ENCODE measurements at places on chromosomes 13 and 19.

- H3K36me3 ChIP-seq: no peaks in the 10 kb centered on the region
- no peaks in the 10 kb centered on the region for H3K27me3 ChIP-seq
- no peak overlapping the region for H3K4me3 ChIP-seq
- no peak for DNase-seq
Observed at GRCh38 chr19:17706750-17707181, 12.5 kb upstream of the MAP1S start.

- no peak overlapping the region for H3K4me3 ChIP-seq
- DNase-seq: no peak
- H3K36me3 ChIP-seq: no peaks in the 10 kb centered on the region
- no peaks in the 10 kb centered on the region for H3K27me3 ChIP-seq
- H3K4me1 ChIP-seq: no peaks in the 10 kb centered on the region
Observed at GRCh38 chr13:78176880-78177279, 258.2 kb upstream of the EDNRB start.

GRCh38 chr13:25699056-25699455, 327.3 kb downstream of the ATP8A2 start:
- H3K4me1 ChIP-seq: peaks cover 50% of the 10 kb centered on the region
- no peak overlapping the region for H3K4me3 ChIP-seq
- no peaks in the 10 kb centered on the region for H3K36me3 ChIP-seq
- H3K27me3 ChIP-seq: no peaks in the 10 kb centered on the region

- H3K27ac ChIP-seq: no peak overlapping the region
- no peaks in the 10 kb centered on the region for H3K27me3 ChIP-seq
- H3K36me3 ChIP-seq: no peaks in the 10 kb centered on the region
- DNase-seq: no peak
Observed at GRCh38 chr13:104461049-104461448, 1394.8 kb upstream of the SLC10A2 start.

GRCh38 chr13:90713441-90714133, 633.9 kb upstream of the MIR17HG start:
- H3K4me3 ChIP-seq: no peak overlapping the region
- H3K27me3 ChIP-seq: no peaks in the 10 kb centered on the region
- no peaks in the 10 kb centered on the region for H3K36me3 ChIP-seq
- H3K4me1 ChIP-seq: no peaks in the 10 kb centered on the region
- no peak for DNase-seq

GRCh38 chr13:23175920-23176319, 4.9 kb upstream of the SGCG start:
- no peak for DNase-seq
- H3K27ac ChIP-seq: no peak overlapping the region
- no peaks in the 10 kb centered on the region for H3K4me1 ChIP-seq
- no peaks in the 10 kb centered on the region for H3K36me3 ChIP-seq

- H3K4me3 ChIP-seq: no peak overlapping the region
- peaks cover 33% of the 10 kb centered on the region for H3K4me1 ChIP-seq
- H3K27me3 ChIP-seq: no peaks in the 10 kb centered on the region
- no peak overlapping the region for H3K27ac ChIP-seq
Observed at GRCh38 chr19:1472231-1473084, 6.6 kb downstream of the C19orf25 start.

- H3K36me3 ChIP-seq: no peaks in the 10 kb centered on the region
- DNase-seq: no peak
- H3K27ac ChIP-seq: no peak overlapping the region
- no peaks in the 10 kb centered on the region for H3K4me1 ChIP-seq
Observed at GRCh38 chr13:44713788-44714469, 137.8 kb upstream of the TSC22D1 start.

GRCh38 chr13:41136396-41137031, 3.9 kb upstream of the KBTBD6 start:
- peaks cover 19% of the 10 kb centered on the region for H3K4me1 ChIP-seq
- no peak overlapping the region for H3K4me3 ChIP-seq
- H3K27ac ChIP-seq: no peak overlapping the region

DNA sequence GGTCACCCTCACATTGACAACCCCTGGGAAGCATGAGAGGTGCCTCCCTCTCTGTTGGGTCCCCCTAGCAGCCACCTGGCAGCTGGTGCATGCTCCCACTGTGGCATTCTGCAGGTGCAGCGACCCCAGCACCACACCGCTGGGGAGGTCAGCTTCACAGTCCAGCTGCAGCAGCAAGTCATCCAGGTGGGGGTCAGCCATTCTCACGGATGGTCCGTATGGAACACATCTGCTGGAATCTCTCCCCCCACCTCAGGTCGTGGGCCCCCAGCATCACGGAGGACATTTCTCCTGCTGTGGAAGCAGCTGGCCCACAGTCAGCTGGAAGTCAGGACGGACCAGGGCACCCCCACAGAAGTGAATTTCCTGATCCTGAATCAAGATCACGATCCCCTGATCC, 201.3 kb downstream of the COG6 start:
- no peaks in the 10 kb centered on the region for H3K36me3 ChIP-seq
- no peak for DNase-seq
- H3K4me1 ChIP-seq: no peaks in the 10 kb centered on the region
- H3K27ac ChIP-seq: no peak overlapping the region
- no peak overlapping the region for H3K4me3 ChIP-seq
- no peaks in the 10 kb centered on the region for H3K27me3 ChIP-seq

- no peak overlapping the region for H3K4me3 ChIP-seq
- no peaks in the 10 kb centered on the region for H3K27me3 ChIP-seq
- no peak overlapping the region for H3K27ac ChIP-seq
- no peak for DNase-seq
- peaks cover 41% of the 10 kb centered on the region for H3K36me3 ChIP-seq
Observed at GRCh38 chr19:41910992-41911888, 17.0 kb downstream of the ERFL start.

GRCh38 chr13:93289842-93290241, 63.2 kb downstream of the GPC6 start:
- H3K27me3 ChIP-seq: no peaks in the 10 kb centered on the region
- DNase-seq: no peak
- H3K36me3 ChIP-seq: no peaks in the 10 kb centered on the region
- no peaks in the 10 kb centered on the region for H3K4me1 ChIP-seq
- H3K27ac ChIP-seq: no peak overlapping the region
- no peak overlapping the region for H3K4me3 ChIP-seq

- no peak for DNase-seq
- no peaks in the 10 kb centered on the region for H3K27me3 ChIP-seq
- no peak overlapping the region for H3K4me3 ChIP-seq
- no peak overlapping the region for H3K27ac ChIP-seq
- peaks cover 51% of the 10 kb centered on the region for H3K36me3 ChIP-seq
Observed at GRCh38 chr19:49556412-49557398, 23.7 kb downstream of the NOSIP start.

GRCh38 chr19:28498404-28498976, 714.5 kb downstream of the UQCRFS1 start:
- H3K4me3 ChIP-seq: no peak overlapping the region
- DNase-seq: no peak
- H3K27me3 ChIP-seq: no peaks in the 10 kb centered on the region
- H3K27ac ChIP-seq: no peak overlapping the region
- H3K4me1 ChIP-seq: peaks cover 50% of the 10 kb centered on the region

GRCh38 chr13:94454334-94454733, 25.1 kb downstream of the DCT start:
- no peak overlapping the region for H3K27ac ChIP-seq
- no peaks in the 10 kb centered on the region for H3K36me3 ChIP-seq
- no peaks in the 10 kb centered on the region for H3K4me1 ChIP-seq
- no peaks in the 10 kb centered on the region for H3K27me3 ChIP-seq
- no peak overlapping the region for H3K4me3 ChIP-seq

DNA sequence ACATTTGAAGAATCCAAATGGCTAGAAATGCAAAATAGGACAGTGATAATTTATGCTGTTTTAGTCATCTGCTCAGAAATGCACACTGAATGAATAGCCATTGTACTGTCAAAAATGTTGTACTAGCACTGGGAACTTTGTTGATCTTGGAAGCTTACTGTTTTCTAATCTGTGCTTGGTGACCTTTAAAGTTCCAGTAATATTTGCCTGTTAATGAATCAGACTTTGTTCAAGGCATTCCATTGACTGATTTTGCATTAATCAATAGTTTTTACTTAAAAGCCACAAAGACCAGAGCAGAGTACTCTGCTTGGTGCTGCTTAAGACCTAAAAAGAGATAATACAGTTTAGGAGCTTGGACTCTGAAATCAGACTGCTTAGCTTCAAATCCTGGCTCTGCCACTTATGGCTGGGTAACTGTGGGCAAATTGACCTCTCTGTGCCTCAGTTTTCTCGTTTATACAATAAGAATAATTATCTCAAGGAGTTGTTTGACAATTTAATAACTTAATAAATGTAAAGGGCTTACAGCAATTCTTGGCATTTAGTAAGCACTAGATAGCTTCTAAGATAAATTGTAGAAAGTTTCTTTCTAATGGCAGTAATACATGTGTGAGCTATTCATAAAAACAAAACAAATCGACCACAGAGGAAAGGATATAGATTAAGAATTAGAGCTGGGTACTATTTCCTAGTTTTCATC, 4.6 kb upstream of the SLAIN1 start:
- H3K4me3 ChIP-seq: no peak overlapping the region
- peaks cover 6% of the 10 kb centered on the region for H3K4me1 ChIP-seq
- H3K36me3 ChIP-seq: no peaks in the 10 kb centered on the region
- no peak for DNase-seq
- H3K27me3 ChIP-seq: peaks cover 16% of the 10 kb centered on the region

GRCh38 chr13:30346153-30346788, 38.9 kb upstream of the KATNAL1 start:
- H3K4me1 ChIP-seq: peaks cover 39% of the 10 kb centered on the region
- DNase-seq: peak; percentile 80
- no peak overlapping the region for H3K4me3 ChIP-seq
- no peaks in the 10 kb centered on the region for H3K36me3 ChIP-seq
- no peaks in the 10 kb centered on the region for H3K27me3 ChIP-seq
- peak overlapping the region; percentile 61 for H3K27ac ChIP-seq

GRCh38 chr13:94705081-94706030, 7.0 kb downstream of the SOX21 start:
- H3K4me3 ChIP-seq: no peak overlapping the region
- no peak for DNase-seq
- H3K36me3 ChIP-seq: no peaks in the 10 kb centered on the region
- H3K27me3 ChIP-seq: no peaks in the 10 kb centered on the region

DNA sequence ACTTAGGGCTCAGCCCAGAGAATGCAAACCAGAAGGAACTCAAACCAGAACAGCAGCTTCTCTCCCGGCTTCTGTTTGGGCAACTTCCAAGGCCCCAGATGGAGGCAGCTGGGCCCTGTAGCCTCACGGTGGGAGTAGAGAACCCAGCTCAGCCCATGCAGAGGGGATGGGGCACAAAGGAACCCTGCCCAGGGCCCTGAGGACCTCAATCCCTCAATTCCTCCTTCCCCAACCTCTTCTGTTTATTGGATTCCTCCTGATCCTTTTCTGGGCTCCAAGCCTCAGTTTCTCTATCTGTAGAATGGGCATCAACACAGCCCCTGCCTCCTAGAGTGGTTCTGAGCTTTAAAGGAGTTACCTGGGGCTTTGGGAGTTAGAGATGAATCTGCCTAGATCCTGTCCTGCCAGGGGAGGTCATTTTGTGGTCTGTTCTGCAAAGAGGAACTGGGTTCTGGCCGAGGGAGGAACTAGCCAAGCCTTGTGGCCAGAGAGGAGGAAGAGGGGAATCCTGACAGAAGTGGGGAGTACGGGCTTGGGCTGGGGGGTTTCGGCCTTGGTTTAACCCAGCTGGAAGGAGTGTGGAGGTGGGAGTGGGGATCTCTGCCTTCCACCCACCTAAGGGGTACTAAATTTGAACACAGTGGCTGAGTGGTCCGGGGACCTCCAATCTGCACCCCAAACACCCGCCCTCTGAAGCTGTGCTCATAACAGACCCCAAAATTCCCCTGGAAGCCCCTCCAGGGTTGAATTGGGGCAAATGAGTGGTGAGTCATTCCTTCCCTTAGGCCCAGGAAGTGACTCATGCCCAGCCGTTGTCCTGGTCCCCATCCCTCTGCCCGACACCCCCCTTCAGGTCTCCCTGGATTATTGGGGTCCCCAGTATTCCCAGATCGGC, 2.7 kb downstream of the ADGRE5 start:
- H3K27ac ChIP-seq: no peak overlapping the region
- no peak for DNase-seq
- H3K4me1 ChIP-seq: peaks cover 15% of the 10 kb centered on the region
- H3K36me3 ChIP-seq: no peaks in the 10 kb centered on the region
- no peak overlapping the region for H3K4me3 ChIP-seq

DNA sequence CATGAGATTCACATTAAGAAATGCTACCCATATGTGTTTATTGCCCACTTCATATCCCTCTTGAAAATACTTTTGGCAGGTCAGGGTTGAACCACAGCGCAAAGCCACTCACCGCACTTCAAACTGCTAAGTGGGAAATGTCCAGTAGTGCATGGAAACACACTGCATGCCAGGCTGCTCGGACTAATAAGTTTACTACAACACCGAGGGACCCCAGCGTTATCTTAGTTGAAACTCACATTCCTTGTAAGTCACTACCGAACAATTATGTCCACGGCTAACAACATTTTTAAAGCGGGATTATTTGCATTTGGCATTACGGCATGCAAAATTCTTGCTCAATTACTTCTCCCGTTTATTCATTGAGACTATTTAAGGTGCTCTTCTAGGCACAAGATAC, 4.0 kb downstream of the BRD4 start:
- no peak for DNase-seq
- H3K36me3 ChIP-seq: peaks cover 19% of the 10 kb centered on the region
- H3K4me1 ChIP-seq: peaks cover 48% of the 10 kb centered on the region
- 0 out of 2 replicates have a peak overlapping the region, but pooled peaks have one; percentile 24 for H3K4me3 ChIP-seq
- no peak overlapping the region for H3K27ac ChIP-seq

DNA sequence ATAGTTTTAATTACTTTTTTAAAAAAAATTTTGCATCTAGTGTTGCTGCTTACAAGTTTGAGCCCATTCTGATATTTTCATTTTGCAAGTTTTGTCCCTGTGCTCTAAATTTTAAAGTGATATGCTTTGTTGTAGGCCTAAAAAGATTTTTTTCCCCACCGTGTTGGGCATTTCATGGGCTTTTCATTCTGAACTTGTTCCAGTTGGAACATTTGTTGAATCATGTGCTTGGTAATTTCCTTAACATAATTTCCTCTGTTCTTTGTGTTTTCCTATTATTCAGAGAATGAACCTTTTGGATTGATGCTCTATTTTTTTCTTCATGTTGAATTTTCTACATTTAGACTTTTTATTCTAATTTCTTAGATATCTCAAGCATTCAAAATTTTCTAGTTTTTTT, 206.4 kb upstream of the SPRY2 start:
- no peaks in the 10 kb centered on the region for H3K27me3 ChIP-seq
- DNase-seq: no peak
- H3K4me3 ChIP-seq: no peak overlapping the region
- H3K4me1 ChIP-seq: no peaks in the 10 kb centered on the region

GRCh38 chr13:47215736-47216135, 318.9 kb upstream of the HTR2A start:
- H3K27me3 ChIP-seq: no peaks in the 10 kb centered on the region
- H3K27ac ChIP-seq: no peak overlapping the region
- no peaks in the 10 kb centered on the region for H3K36me3 ChIP-seq
- H3K4me1 ChIP-seq: no peaks in the 10 kb centered on the region
- no peak overlapping the region for H3K4me3 ChIP-seq
- DNase-seq: no peak

DNA sequence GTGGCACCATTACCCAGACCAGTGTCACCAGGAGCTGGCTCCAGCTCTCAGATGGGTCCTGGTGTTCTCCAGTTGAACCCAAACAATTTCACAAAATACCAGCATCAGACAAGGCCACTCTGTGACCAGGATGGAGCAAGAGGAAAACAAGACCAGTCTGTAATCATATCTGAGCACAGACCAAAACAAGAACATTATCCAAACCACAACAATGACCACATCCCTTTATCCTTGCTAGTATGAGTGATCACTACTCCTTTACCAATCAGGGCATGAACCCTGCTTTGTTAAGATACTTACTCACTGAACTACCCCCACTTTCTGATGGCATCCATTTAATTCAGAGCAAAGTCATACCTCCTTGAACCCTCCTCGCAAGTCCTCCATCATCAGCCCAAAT, 145.9 kb downstream of the NUFIP1 start:
- H3K27ac ChIP-seq: no peak overlapping the region
- H3K4me1 ChIP-seq: no peaks in the 10 kb centered on the region
- H3K4me3 ChIP-seq: no peak overlapping the region
- no peaks in the 10 kb centered on the region for H3K36me3 ChIP-seq
- DNase-seq: no peak
